ENCODE measurements at places on chromosomes 3 and 15.

DNA sequence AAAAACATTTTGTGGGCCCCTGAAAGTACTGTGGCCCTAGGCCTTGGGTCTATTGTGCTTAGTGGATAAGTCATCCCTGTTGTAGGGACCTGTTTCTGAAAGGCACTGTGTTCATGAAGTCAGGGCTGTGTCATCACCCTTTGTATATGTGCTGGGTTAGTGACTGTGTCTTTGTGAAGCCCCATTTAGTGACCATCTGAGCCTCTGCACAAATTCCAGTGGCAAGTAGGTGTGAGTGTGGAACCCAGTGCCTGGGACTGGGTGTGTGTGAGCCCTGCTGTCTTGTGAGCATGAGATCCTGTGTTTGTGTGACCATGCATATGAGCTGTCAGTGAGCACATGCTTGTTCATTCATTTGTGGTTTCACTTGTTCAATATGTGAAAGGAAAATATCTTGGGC lies 1.2 kb upstream of the HYAL1 start:
- DNase-seq: no peak

GRCh38 chr3:157859541-157859940 lies 246.7 kb downstream of the SHOX2 start:
- no peak for DNase-seq

DNA sequence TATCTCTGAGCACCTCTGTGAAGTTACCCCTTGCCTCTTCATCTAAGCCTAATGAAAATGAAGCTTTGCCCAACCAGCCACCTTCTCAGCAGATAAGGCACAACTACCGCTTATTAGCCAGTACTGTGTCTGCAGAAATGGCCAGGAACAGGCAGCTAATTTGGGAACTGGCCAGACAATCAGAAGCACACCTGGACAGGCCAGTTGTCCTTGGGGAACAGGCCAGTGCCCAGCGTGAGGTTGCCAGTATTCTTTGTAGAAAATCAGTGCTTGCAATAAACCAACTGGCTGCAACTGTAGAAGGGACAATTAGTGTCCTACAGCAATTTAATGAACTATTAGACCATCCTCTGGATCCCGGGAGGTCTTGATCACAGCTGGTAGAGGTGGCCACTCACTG lies 10.4 kb upstream of the TMEM87A start:
- DNase-seq: no peak

GRCh38 chr15:61075741-61076140 lies 153.4 kb downstream of the RORA start:
- no peak for DNase-seq

- DNase-seq: peak; percentile 16
These were observed 63.7 kb downstream of the DCLK3 start for GRCh38 chr3:36700537-36701248.

GRCh38 chr3:164526250-164526649 lies 552.0 kb downstream of the SI start:
- no peak for DNase-seq
